Putamen (tissue), 1 donor: ENCODE measurements at places on chromosomes 7 and 10.

- no peak for DNase-seq
These were observed 123.6 kb downstream of the RNLS start for GRCh38 chr10:88459530-88459929.

GRCh38 chr10:4024027-4024426 is 239.0 kb upstream of the KLF6 start:
- DNase-seq, result no peak

- no peak for DNase-seq
These were observed 107.3 kb downstream of the ZMIZ1 start for GRCh38 chr10:79176052-79176501.

DNA sequence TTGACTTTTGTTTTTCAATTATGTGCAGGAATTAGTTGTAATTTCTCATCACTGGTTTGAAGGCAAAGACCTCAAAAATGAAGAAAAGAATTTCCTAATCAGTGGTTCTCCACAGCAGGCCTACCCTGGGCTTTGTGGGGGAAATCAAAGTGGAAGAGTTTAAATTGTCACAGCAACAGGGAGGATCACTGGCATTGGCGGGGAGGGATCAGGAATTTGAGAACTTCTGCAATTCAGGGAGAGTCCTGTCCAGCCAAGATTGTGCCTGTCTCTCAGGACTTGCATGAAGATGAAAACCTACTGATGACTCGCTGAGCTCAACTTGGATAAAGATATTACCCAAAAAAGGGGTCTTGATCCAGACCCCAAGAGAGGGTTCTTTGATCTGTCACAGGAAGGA is 70.1 kb downstream of the HACD1 start:
- DNase-seq, result no peak

DNA sequence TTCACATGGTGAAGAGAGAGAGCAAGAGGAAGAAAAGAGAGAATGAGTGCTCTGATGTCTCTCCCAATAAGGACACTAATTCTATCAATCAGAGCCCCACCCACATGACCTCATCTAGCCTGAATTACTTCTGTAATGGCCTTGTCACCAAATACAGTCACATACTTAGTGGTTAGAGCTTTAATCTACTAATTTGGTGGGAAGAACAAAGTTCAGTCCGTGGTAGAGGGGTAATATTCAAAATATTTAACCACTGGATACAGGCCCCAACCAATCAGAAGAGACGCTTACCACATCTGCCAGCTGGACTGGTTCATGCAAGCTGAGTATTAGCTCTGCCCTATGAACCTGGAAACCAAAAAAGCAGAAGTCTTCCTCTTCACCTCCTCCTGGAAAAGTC is 336.3 kb upstream of the NFE2L3 start:
- DNase-seq, result no peak
